SHP77 (cell line): ENCODE measurements at places on chromosomes 7 and 10.

GRCh38 chr10:103649654-103650423, 156.3 kb downstream of the NEURL1 start:
- peak; percentile 13 for DNase-seq

- DNase-seq = peak; percentile 93
These were observed 356 bp upstream of the NDUFB2 start for GRCh38 chr7:140696024-140696679.

- no peak for DNase-seq
These were observed 6.8 kb upstream of the GATA3 start for GRCh38 chr10:8047452-8048280.

DNA sequence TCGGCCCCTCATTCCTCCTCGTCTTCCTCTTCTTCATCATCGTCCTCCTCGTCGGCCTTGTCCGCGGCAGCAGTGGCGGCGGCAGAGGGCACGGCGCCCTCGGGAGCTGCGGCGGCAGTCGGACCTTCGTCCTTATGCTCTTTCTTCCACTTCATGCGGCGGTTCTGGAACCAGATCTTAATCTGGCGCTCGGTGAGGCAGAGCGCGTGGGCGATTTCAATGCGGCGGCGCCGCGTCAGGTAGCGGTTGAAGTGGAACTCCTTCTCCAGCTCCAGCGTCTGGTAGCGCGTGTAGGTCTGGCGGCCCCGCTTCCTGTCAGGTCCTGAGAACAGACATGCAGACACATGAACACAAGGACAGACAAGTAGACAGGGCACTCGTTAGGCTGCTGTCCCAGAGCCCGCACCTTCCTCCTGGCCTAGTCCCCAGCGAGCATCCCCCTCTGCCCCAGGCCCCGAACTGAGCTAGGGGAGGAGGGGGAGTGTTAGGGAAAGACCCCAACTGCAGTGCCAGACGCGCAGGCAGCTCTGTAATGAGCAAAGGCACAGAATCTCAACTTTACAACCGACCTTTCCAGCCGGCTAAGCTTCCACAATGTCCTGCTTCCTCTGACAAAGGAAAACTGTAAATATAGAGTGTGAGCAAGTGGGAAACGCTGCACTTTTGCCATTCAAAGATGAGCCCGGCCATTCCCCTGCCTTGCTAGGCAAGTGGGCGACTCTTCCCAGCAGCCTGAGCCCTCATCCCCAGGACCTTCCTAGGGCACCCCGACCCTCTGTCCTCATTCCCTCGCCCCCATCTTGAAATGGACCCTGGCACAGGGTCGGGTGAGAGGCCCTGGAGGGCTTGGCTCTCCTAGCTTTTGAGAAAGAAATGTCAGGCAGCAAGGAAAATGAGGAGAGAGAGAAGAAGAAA, 1.3 kb downstream of the HOXA7 start:
- DNase-seq = no peak

DNA sequence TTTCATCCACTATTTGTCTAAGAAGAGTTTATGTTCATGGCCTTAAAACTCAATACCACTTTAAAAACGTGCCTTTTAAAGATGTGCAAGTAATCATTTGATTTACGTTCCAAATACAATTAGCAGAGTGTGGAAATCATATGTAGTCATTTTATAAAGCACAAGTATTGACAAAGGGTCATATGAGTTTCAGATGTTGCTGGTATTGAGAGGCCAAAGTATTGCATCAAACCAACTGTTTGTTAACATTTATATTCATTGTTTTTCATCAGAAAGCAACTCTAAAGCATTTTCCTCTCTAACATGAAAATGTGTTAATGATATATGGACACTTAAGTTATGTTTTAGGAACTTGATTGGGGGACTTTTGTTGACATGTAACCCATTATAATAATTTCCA, 11.5 kb upstream of the TSGA13 start:
- no peak for DNase-seq

GRCh38 chr7:88328787-88329186, 22.1 kb upstream of the STEAP4 start:
- no peak for DNase-seq

DNA sequence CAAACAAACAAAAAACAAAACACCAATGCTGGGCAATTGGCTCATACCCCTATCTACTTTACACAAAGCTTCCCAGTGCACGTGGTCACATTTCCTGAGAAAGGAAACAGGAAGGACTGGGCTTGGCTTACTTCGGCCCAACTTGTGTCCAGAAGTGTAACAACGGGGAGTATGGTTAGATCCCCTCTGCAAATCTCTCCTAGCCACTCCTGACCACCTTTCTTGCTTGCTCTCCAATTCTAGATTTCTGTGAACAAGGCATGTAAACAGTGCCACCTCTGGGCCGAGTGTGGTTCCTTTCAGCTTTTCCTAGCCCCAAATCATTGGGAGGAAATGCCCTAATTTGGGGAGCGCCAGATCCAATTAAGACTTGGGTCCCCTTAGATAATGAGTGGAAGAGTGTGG, 21.0 kb upstream of the FRAT2 start:
- no peak for DNase-seq

GRCh38 chr7:30908681-30909080, 3.0 kb upstream of the AQP1 start:
- DNase-seq = no peak

- no peak for DNase-seq
These were observed 62.2 kb upstream of the ZNF32 start for GRCh38 chr10:43710772-43711471.

DNA sequence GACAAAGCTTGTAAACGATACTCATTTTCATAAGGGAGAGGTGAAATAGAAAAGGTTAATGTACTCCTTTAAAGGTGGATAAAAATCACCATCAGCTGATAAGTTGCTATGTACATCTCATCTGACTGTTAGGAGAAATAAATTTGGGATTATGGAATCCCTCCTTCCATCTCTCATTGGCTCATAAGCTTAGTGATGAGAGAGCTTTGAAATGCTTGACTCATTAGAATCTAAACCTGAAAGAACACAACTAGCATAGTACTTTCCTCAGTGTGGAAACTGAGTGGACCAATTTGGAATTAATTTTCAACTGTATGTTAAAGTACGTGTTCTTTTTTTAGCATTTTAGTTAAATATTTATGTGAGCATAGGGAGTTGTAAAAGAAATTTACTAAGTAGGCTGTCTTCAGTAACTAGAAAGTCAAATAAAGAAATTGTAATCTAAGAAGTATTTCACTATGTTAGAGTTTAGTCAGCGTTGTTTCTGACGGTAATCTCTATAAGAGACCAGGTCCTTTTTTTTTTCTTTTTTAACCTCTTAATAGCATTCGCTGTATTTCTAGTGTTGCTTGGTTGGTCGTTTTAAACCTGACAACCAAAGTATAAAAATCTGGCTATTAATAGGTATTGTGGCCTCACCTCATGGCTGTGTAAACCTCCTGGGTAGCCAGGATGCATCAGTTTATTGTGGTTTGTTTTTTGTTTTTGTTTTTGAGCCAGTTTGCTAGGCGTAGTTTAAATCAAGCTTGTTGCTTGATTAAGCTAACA, 34.4 kb downstream of the FHIP2A start:
- no peak for DNase-seq

GRCh38 chr7:110521357-110521911, 569.5 kb upstream of the LRRN3 start:
- DNase-seq = no peak

GRCh38 chr10:24168258-24169170, 40.4 kb upstream of the KIAA1217 start:
- no peak for DNase-seq

DNA sequence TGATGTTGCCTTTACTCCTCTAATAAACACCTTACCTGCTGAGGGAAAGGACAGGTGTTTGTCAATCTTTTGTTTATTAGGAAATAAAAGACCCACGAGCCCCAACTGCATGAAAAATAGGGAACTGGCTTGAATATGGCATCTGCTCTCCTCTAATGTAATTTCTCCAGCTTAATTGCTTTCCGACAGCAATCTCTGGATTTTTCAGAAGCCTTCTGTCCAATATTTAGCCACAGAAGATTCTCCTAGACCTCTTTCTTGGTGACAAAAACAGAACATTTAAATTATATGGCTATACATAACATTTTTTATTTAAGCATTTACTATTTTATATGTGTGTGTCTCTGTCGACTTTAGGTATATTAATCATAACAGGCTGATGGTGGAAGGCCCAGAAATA, 317.4 kb upstream of the ADARB2 start:
- no peak for DNase-seq

- no peak for DNase-seq
These were observed 178.5 kb downstream of the NRP1 start for GRCh38 chr10:33155720-33156638.

- no peak for DNase-seq
These were observed 50.0 kb upstream of the GRB10 start for GRCh38 chr7:50832744-50833143.

DNA sequence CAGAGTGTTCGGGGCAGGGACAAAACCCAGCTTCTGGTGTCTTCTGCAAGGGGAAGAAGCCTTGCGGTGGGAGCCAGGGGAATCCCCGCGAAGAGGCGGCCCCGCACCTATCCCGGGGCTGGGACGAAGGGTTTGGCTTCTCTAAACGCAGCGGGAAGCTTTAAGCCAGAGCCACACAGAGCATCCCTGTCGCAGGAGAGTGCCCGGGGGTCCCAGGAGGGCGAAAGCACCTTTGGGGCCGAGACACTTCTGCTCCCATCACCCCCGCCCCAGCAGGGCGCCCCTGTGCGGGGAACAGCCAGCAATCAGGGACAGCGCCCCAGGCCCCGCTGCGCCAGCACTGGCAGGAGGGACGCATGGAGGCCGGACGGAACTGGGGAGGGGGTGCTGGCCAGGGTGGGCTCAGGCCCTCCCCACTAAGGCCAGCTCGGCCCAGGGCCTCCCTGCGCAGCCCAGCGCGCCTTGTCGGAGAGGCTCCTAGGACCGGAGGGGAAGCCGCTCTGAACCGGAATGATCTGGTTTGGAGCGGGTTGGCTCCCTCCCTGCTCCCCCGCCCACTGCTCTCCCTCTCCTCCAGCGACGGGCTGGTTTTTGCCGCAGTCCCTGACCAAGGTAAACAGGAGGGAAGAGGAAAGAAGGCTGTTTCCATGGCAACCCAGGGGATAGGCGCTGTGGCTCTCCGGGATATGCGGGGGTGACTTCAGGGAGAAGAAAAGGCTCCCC, 63.9 kb downstream of the TMEM209 start:
- peak; percentile 51 for DNase-seq
